Stimulated activated CD4-positive, alpha-beta T cell treated with anti-CD3 and anti-CD28 coated beads, Interleukin-4, amount 100 ng/mL, for 24 hours (primary cell): ENCODE measurements at places on chromosomes 3 and 15.

DNA sequence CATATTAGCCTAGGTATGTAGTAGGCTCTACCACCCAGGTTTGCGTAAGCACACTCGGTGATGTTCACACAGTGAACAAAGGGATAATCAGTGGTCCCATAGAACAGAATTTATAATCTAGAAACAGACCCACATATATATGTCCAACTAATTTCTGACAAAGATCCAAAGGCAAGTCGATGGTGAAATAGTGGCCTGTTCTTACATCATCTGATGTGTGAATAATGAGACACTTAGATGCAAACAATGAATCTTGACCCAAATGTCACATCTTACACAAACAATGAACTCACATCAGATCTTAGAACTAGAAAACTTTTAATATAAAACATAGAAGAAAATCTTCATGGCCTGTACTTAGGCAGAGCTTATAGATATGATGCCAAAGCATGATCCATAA lies 17.6 kb upstream of the TM2D3 start:
- no peak for DNase-seq

DNA sequence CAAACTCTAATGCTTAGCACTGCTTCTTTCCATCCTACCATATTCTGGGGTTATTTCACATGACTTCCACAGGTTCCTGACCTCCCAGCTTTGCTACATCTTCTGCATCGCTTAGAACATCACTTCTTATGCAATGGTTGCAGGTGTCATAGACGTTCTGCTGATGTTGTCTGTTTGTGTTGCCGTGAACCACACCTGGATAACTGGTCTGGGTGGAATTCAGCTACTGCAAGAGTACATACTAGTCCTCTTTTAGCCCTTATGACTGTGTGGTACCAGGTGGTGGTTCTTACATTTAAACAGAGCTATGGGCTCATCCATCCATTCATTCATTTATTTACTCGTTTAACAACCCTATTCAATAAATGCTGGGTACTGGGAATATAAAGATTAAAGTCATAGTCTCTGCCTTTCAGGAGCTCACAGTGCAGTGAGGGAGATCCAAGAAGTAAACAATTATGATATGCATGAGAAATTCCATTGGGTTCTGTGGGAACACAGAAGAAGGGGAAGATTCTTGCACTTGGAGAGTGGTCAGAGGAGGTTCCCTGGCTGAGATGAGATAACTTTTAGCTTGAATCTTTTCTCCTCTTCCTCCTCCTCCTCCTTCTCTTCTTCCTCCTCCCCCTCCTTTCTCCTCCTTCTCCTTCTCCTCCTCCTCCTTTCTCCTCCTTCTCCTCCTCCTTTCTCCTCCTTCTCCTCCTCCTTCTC lies 30.8 kb downstream of the TMEM45A start:
- no peak for DNase-seq

GRCh38 chr3:58996730-58997129 lies 53.1 kb downstream of the CFAP20DC start:
- DNase-seq = no peak

DNA sequence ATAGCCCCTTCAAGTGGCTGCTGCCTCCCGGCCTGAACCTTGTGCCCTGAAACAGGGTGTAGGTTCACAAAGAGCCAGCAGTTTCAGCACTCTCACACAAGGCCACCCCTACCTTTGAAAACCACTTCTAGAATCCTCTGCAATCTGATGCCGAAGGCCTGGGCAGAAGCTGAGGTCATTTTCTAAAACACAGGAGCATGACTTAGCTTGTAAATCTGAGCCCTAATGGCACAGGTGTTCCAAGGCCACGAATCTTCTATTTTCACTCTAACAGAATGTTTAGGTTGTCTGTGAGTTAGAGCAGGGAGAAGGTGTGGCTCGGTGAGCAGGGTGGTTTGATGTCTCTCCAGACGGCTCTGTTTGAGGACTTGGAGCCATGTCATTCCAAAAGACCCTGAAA lies 62.3 kb downstream of the SYNM start:
- no peak for DNase-seq

GRCh38 chr3:141218162-141218835 lies 13.3 kb upstream of the PXYLP1 start:
- DNase-seq = no peak

- DNase-seq = no peak
These were observed 880 bp upstream of the ARMC8 start for GRCh38 chr3:138186221-138186620.

GRCh38 chr3:81152156-81152555 lies 609.3 kb downstream of the GBE1 start:
- no peak for DNase-seq

DNA sequence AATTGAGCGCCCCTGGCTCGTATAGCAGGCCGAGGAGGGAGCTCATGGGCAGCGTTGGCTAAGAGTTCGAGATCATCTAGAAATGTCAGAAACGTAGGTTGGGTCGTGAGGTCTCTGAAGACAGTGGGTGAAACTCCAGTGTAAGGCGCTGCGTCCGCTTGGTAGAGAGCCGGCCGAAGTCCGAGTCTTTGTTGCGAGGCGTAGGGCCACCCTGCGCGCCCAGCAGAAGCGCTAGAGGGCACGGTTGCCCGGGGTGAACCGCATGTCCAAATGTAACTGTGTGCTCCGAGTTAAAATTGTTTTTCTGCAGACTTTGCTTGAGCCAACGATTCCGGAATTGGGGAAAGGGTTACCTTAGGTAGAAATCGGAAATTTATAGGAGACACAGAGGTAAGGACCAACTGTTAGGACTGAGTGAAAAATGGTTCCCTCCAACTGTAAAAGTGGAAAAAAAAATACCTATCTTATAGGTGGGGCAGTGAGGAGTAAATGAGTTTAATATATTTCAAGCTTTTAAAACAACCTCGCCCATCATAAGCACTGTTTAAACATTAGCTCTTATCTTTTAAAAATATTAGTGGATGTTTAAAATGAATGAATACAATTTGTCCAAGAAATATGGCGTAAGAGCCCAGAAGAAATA lies 993 bp upstream of the SIAH2 start:
- DNase-seq = peak; percentile 58

DNA sequence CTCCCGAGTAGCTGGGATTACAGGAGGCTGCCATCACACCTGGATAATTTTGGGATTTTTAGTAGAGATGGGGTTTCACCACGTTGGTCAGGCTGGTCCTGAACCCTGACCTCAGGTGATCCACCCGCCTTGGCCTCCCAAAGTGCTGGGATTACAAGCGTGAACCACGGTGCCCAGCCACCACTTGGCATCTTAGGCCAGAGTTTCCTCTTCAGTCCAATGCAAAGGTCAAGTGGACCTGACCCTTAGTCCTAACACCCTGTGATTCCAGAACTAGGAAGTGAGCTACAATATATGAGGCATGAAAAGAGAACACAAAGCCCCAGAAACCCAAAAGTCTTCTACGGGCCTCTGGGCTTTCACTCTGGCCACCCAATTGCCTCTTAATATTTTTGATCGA lies 5.3 kb downstream of the MYLK start:
- DNase-seq = no peak

GRCh38 chr15:32682977-32683630 lies 34.7 kb upstream of the GREM1 start:
- no peak for DNase-seq

DNA sequence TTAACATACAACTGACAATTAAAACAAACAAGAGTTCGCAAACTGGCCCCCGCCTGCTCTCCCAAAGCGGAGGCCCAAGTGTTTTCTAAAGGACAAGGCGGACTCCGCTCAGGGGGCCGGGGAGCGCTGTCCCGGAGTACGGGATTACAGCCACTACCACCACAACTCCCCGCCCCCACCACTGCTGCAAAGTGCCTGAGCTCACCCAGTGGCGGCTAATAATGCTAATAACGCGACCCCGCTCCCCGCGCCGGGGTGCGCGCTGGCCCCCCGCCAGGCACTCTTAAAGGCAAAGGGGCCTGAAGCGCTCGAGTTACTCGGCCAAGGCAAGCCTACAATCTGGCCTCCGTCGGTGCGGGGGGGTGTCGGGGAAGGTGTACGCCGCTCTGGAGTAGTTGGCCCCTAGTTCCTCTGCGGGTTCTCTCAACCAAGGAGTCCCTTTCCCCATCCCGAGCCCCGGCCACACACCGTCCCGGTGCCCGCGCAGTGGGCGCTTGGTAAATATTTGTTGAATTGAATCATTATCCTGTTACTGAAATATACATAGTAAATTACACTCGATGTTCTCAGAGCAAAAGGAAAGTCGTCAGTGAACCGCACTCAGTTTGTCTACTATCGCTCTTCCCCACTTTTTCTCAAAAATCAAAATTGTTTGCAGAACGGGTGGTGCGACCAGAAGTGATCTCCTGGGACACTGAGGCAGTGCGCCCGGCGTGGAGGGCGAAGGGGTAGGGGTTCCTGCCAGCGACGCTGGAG lies 827 bp downstream of the WNT5A start:
- no peak for DNase-seq

DNA sequence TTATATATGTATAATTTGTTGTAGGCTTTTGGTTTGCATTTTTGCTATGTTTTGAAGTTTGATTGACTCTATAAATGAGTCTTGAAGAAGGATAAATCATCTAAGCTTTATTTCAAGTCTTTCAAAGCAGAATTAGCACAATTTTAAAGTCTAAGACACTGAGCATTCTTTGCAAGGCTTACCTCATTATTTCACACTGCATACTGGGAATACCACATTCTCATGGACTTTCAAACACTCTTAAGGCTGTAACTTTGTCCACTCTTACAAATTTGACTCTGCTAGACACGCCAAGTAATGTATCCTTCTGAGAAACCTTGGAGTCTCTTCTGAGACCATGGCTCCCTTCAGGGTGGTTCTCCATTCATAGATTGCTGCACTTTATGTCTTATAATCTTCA lies 281.3 kb upstream of the COL8A1 start:
- no peak for DNase-seq

DNA sequence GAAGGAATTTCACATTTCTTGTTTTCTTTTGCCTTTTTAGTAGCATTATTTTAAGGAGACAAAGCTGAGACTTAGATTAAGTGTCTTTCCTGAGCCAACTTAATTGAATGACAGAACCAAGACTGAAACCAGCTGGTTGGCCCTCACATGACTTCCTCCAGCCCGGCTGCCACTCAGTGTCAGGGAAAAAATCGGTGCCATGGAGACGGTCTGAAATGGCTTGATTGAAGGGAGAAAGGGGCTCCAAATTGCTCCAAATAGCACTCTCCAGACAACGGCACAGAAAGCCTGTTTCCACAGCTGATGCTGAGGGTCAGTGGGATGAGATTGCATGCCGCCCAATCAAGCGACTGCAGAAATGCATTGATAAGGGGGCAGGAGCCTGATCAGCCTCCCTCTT lies 475.2 kb upstream of the IL12A start:
- no peak for DNase-seq

GRCh38 chr3:146177072-146177471 lies 16.1 kb upstream of the PLOD2 start:
- DNase-seq = no peak

- DNase-seq = no peak
These were observed 589 bp downstream of the ANAPC13 start for GRCh38 chr3:134485075-134485717.

GRCh38 chr15:70356919-70357318 lies 259.2 kb upstream of the TLE3 start:
- no peak for DNase-seq

DNA sequence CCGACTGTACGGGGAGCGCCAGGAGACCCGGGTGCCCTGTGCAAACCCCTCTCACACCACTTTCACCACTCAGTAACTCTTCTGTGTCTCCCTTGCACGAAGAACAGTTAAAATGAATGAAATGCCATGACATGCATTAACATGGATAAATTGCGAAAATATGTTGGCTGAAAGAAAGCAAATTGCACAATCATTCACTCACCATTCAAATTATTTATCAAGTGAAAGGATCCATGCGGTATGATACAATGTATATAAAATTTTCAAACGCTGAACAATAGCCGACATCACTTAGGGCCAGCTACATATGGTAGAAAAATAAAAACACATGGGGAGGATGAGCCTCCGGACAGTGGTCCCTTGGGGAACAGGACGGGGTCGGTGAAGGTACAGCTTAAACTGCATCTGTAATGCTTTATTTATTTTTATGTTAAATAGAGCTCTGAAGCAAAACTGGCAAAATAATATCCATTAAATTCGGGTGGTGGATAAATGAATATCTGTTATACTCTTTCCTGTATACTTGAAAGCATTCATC lies 45.9 kb downstream of the SLC12A8 start:
- no peak for DNase-seq

DNA sequence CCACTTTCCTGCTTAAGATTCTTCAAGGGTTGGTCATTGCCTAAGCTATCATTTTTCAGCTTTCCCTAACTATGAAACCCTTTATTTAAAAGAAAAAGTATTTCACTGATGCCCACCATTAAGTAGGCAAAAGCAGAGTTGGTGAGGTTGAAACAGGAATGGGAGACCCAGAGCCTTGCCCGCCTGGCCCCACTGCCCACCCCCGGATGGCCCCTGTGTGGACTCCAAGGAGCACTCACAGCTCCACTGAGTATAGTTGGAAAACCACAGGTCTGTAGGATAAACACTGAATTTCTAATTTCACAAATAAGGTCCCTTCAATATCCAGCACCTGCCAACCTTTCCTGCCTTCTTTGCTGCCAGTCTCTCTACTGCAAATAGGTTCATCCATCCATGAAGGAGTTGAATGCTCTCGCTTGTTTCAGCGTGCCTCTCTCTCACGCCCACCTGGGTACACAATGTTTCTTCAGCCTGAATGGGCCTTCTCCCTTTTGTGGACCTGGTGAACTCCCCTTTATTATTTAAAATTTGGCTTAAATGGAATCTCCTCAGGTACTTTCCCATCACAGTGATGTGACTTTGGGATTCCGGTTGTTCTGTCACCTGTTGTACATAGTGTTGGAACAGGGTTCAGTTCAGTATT lies 8.7 kb upstream of the ACAP2 start:
- DNase-seq = no peak

- no peak for DNase-seq
These were observed 421.8 kb upstream of the MCTP2 start for GRCh38 chr15:93809516-93809915.

DNA sequence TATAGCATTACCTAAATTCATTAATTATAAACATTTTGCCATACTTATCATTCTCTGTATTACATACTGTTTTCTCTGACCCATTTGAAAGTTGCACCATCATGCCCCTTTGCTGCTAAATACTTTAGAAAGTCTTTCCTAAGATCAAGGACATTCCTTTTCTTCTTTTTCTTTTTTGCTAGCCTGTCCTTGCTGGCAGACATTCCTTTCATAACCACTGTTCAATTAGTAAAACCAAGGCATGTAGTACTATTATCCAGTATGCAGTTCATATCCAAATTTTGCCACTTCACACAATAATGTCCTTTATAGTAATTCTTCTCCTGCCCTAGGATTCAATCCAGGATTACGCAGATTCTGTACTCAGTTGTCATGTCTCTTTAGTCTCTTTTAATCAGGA lies 321.0 kb upstream of the C2CD4B start:
- DNase-seq = no peak
